Psoas muscle (tissue), 8 donors: ENCODE measurements at places on chromosomes 3 and 15.

DNA sequence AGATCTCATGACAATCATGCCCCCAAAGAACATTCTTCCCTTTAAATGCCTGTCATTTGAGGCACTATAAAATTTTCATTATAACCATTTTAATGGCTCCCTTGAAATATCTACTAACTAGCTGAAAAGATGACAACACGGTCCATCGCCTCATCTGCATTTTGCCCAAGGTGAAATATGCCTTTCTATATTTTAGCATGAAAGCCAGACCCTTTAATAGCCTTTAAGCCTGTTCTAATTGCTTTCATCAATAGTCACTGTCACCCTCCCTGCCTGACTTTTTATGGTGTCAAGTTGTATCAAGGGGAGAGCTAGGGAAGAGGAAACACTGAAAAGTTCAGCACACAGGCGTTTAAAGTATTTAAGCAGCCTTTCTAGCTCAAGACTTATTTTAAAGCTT lies 144.1 kb upstream of the PRICKLE2 start:
- no peak for DNase-seq

DNA sequence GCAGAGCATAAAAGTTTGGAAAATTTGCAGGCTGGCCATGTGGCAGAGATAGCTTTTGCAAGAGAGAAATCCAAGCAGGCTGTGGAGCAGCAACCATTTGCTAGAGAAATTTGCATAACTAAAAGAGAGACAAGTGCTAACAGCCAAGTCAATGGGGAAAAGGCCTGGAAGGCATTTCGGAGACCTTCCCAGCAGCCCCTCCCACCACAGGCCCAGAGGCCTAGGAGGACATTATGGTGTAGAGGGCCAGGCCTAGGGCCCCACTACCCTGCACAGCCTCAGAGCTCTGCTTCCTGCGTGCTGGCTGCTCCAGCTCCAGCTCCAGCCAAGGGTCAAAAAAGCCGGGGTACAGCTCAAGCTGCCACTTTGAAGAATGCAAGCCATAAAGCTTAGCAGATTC lies 82.7 kb downstream of the MYO5A start:
- DNase-seq: no peak

GRCh38 chr3:171470714-171471227 lies 10.6 kb upstream of the TNIK start:
- DNase-seq: no peak

- no peak for DNase-seq
Measured at GRCh38 chr3:60461267-60461666, 790.0 kb downstream of the FHIT start.

DNA sequence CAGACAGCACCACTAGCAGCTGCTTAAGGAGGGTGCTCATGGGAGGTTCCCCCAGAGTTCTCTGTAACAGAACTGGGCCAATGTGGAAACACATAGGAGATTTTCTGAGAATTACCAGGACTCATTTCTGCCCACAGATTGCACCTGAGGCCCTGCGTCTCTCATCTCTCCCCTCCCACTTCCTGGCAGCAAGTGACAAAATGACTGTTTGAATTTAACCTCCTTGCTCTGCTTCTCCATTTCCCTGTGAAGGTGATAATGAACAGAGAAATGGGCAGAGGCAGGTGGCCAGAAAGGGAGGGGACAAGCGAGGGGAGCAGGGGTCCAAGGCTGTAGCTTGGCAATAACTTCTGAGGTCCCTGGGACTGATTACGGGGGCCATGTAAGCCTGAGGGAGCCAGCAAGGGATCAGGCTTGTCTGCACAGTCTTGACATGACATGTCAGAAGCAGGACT lies 8.0 kb downstream of the EPHB1 start:
- DNase-seq: no peak

DNA sequence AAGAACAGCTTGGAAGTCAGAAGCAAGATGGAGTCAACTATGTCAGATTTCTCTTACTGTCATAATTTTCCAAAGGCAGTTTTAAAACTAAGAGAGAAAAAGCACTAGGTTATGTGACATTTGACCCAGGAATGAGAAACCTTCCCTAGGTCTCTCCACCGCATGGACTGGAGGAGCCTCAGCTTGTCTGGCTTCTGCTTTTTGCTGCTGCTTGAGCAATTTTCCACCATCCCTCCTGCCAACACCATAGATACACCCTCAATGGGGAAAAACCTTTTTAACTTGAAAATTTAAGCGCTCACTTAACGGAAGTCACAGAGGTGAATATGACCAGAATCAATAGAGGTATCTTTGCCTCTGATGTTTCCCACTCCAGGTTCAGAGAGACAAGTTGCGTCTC lies 17.8 kb upstream of the IREB2 start:
- no peak for DNase-seq

DNA sequence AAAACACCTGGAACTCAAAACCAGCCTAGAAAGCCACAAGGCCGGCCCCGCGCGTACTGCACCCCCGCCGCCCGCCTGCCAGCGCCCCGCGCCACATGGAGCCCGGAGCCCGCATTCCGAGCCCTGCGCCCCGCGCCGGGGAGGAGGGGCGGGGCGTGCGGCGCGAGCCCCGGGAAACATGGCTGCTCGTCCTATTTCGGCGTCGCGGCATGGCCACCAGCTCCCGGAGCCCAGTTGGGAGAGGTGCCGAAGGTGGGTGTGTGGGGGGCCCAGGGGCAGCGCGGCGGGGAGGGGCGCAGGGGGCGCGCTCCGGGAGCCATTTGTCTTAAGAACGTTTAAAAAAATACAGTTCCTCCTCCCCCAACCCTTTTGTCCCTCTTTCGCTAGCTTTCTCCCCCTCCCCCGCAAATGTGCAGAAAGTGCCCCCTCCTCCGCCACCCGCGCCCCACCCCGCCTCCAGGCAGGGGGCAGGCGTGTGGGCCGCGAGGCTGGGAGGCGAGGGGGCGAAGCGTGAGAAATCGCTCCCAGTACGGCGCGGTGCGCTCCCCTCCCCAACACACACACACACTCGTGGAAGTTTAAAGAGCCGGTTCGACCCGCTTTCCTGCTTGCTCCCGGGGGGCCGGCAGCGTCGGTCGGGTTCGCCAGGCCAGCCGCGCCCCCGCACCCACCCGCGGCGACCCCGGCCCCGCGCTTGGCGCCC lies 2.5 kb downstream of the ANP32A start:
- peak; percentile 73 for DNase-seq

DNA sequence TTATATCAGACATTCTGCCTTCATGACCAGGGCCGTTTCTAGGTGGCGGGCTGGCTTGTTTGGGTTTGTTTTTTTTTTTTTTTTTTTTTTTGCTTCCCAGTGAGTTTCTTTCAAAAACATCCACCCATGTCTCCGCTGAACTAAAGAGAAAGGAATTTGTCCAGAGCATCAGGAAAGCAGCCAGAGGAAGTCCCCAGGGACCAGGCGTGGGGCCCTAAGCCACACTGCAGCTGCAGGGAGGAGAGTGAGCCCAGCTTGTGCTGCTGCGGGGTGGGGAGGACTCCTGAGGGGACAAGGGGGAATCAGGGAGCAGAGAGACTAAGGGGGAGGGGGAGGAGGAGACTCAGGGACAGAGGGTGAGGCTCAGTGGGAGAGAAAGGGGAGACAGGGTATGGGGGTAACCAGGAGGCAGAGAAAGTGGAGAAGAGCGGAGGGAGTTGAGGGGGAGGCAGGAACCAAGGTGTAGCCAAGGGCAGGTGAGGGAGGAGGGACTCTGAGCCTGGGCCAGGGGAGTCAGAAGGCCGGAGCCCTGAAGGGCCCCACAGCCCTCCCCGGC lies 49.5 kb downstream of the CYP11A1 start:
- DNase-seq: peak; percentile 93

- no peak for DNase-seq
Measured at GRCh38 chr3:141812586-141812985, 49.4 kb downstream of the GRK7 start.

- no peak for DNase-seq
Measured at GRCh38 chr15:73879426-73879825, 6.1 kb downstream of the TBC1D21 start.

DNA sequence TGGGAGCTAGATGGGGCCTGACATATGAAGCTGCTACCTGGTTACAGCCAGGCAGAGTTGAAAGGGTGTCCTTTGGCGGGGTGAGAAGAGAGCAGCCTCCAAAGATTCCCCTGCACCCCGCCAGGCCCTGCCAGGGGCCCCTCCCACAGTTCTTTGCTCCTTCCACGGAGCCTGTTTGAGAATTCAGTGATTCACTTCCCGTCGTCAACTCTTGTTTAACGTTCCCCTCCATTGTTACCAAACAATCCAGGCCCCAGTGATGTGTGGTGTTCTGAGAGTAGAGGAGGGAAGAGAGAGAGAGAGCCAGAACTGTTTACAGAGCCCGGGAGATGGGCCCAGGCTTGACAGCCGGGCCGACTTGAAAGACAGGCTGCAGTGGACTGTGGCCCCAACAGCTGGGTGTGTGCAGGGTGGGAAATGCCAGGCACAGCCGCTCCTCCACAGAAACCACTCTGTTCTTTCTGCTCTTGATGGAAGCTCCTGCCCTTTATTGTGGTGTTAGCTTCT lies 81.5 kb downstream of the SMAD3 start:
- peak; percentile 56 for DNase-seq

DNA sequence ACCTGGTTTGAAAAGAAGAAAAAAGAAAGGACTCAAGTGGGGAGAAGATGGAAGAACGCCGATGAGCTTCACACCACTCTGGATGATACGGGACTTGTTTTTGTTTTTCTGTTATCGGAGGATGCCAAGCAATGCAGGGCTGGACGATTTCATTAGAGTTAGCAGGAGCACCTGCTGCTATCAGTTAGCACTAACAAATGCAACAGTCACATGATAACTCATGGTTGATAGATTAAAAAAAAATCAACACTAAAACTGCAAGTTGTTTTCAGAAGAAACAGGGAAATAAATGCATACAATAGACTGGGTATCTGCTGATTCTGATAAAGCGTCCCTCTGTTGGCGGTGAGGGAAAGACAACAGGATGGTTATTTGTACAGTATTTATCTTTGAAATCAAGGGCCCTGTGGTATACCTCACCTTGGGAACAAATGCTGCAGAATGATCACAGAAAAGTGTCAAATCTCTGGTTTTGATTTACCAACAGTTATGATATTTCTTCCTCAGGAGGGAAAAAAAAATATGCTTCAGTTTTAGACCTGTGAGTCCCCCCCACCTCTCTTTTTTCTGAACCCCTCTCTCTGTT lies 575.1 kb downstream of the FOXP1 start:
- DNase-seq: no peak

DNA sequence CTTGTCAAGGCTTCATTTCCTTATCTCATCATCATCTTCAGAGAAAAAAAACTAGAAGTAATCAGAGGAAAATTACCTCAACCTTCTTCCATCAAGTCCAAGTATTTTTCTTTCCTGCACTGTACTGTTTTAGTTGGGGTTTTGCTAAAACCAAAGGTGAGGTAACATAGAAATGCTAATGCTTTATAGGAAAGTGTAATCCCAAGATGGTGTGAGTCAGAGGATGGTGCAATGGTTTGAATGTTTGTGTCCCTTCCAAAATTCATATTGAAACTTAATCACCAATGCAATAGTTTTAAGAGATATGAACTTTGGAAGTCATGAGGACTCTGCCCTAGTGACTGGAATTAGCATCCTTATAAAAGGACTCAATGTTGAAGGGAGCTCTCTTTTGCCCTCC lies 79.5 kb downstream of the KBTBD8 start:
- DNase-seq: no peak

DNA sequence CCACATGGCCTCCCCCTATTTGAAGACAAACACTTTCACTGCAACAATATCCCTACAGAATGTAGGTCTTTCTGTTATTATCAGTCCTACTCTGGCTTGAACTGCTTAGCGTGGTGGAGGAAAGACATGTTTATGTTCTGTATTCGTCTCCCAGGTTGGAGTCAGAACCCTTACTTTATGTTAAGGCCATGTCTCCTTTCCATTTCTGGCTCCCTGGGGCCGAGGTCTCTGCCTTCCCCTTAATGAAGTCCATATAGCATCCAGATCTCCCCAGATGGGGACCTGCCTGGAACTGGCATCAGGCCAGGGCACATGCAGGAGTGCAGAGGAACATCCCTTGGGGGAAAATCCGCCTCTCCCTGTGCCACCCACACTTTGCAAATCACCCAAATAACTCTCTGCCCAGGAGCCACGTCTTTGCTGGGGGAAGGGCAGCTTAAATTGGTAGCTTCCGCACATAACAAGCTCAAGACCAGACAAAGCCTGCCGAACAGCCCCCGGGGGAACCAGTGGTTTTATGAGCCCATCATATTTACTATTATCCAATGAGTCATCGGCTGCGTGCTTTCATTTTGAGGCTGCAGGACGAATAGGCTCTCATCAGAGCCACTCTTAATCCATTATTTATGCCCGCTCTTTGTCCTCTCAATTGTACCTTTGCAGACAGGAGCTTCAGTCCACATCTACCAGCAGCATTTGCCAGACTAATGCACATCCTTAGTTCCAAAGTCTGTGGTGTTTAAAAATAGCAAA lies 237.0 kb downstream of the UACA start:
- no peak for DNase-seq

GRCh38 chr15:39094116-39094515 lies 486.8 kb upstream of the THBS1 start:
- no peak for DNase-seq

DNA sequence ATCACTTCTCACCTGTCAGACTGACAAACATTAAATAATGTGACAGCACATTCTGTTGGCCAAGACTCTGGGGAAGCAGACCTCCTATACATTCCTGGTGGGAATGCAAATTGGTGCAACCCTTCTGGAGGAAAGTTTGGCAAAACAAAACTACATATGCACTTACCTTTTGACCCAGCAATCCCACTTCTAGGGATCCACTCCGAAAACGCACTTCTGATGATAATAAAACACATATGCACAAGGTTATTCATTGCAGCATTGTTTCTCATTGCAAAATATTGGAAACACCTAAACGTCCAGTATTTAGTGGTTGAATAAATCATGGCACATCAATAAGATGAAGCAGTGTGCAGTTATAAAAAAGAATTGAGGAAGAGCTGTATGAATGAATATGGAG lies 145.5 kb upstream of the ABHD17C start:
- no peak for DNase-seq

GRCh38 chr15:67701669-67702068 lies 123.6 kb upstream of the SKOR1 start:
- no peak for DNase-seq

GRCh38 chr3:193835414-193835813 lies 242.4 kb downstream of the OPA1 start:
- DNase-seq: no peak

DNA sequence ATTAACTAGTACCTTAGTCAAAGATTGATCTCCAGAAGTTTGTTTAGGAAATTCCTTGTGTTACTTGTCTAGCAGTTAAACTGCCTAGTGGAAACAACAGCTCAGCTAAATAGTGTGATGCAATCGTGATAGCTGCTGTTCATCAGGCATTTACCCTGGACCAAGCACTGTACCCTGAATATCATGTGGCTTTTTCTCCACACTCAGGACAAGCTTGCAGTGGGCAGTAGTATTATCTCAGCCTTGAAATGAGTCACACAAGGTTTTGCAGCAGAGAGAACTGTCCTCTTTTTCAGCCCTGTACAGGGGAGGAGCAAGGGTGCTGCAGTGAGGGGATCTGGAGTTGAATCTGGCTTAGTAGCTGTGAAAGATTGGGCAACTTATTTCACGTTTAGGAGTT lies 208.4 kb downstream of the TP63 start:
- DNase-seq: no peak

GRCh38 chr3:99242271-99242670 lies 340.8 kb upstream of the DCBLD2 start:
- no peak for DNase-seq
